ENCODE measurements at places on chromosomes 1 and 21. TPM values are rescaled to one million over a fixed set of nuclear protein-coding genes. Genes with fewer than 3 reads are reported as not detected.

Gene TSACC
- total RNA-seq = 2.0 TPM

Gene OR2L8
- not detected for total RNA-seq

Gene TCHHL1
- total RNA-seq = not detected

Gene VHLL
- not detected for total RNA-seq

Gene ALX3
- total RNA-seq = not detected

Gene AADACL3
- not detected for total RNA-seq

Gene CTSK
- 1.6 TPM for total RNA-seq

Gene TRIM46
- 2.0 TPM for total RNA-seq

Gene PAQR7
- 6.4 TPM for total RNA-seq

Gene SPRR2E
- total RNA-seq = not detected

Gene SPRR1A
- total RNA-seq = not detected

Gene SLC41A1
- 19.6 TPM for total RNA-seq

Gene CELA3B
- not detected for total RNA-seq

Gene FCN3
- total RNA-seq = not detected

Gene OR10J1
- total RNA-seq = not detected

Gene ADAM30
- not detected for total RNA-seq

Gene B3GALT2
- not detected for total RNA-seq

Gene TSPAN2
- total RNA-seq = 1.3 TPM

Gene ALG14
- 5.9 TPM for total RNA-seq

Gene GRHL3
- total RNA-seq = 0.76 TPM

Gene SYPL2
- 0.13 TPM for total RNA-seq

Gene FCRLB
- 1.5 TPM for total RNA-seq

Gene HSD11B1
- total RNA-seq = 0.60 TPM

Gene ESPN
- total RNA-seq = 0.57 TPM

Gene OR2AK2
- not detected for total RNA-seq

Gene FCRL5
- total RNA-seq = not detected

Gene TRAF3IP3
- total RNA-seq = not detected

Gene CNR2
- 0.01 TPM for total RNA-seq

Gene TRAF5
- 7.5 TPM for total RNA-seq

Gene SLC30A2
- 0.38 TPM for total RNA-seq

Gene REN
- total RNA-seq = not detected

Measured in A549 treated with AZD2906 at 1 μM for 4 hours (cell line).